ENCODE measurements at places on chromosomes 4 and X.
A peak's percentile ranks its signal among the peaks of the same experiment; 100 is the strongest.

DNA sequence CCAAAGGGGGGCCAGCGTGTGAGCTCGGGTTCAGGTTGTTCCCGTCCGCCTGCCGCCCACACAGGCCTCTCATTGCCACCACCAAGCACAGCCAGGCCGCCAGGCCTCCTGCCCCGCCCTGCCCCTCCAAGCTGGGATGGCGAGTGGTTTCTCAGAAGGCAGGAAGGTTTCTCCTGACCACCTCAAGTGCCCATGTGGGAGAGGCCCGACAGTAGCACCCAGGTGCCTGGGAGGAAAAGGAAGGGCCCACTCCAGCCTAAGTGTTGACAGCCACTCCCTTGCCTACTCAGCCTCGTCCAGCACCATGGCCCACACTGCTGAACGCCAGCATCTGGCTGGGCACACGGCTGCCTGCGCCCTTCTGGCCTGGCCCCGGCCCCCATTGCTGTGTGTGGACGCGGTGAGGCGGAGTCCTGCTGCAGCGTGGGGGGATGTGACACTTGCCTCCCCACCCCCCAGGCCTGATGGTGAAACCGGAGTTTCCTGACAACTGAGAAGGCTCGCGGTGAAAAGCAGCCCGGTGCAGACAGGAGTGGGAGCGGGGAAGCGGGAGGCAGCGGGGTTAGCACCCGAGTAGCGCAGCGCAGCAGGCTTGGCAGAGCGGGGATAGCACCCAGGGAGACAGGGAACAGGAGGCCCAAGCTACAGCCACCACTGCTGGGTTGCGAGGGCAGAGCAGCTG is 19.2 kb downstream of the FLNA start:
- DNase-seq, result no peak

- no peak for DNase-seq
Measured at GRCh38 chrX:71095981-71096759, 519 bp downstream of the FOXO4 start.

DNA sequence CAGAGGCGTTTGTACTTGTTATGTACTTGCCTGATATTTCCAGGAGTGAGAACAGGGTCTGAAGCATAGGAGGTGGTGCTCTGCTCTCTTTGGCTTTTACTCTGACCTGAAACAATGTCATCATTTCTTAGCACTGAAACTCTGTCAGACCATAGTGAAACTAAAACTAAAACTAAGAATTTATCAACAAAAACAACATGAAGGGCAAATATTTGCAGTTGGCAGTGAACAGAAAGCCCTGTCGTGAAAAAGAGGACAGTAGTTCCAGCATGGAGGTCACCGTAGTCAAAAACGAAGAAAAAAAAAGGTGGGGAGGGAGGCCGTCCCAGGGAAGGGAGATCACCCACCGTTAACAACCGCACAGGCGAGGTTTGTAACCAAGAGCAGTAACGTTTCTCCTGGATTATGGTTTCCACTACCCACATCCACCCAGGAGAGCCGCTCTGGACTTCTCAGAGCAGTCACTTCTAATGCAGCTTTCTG is 97.5 kb downstream of the ANK2 start:
- no peak for DNase-seq

GRCh38 chrX:2577844-2578466 is 77.2 kb upstream of the DHRSX start:
- peak; percentile 81 for DNase-seq

DNA sequence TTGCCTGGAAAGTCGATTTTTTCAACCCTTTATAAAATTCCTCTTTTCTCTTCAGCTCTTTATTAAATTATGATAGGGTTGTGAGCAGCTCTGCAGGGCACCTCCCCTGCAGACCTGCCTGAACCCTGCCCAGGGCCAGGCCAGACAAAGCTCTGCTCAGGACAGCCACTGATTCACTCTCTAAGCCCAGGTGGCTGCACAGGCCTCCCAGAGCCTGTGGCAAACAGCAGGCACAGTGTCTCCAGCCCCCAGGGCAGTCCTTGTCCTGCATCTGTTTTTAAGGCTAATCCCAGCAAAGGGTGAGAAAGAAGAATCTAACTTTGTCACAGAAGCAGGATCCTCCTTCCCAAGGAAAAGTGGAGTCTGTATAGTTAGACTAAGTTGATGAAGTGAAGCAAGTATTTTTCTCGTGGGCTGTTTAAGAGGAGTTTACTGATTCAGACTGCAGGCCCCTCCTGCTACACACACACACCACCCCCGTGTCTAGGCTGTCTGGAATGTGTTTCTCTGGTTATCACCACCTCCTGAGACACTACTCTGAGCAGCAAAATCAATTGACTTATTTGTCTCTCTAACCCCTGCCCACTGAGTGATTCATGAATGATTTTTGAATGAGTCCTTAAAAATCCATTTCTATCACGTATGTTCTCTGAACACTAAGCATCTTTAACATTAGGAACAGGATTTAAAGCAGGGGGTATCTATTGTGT is 101.7 kb downstream of the CHIC2 start:
- no peak for DNase-seq

DNA sequence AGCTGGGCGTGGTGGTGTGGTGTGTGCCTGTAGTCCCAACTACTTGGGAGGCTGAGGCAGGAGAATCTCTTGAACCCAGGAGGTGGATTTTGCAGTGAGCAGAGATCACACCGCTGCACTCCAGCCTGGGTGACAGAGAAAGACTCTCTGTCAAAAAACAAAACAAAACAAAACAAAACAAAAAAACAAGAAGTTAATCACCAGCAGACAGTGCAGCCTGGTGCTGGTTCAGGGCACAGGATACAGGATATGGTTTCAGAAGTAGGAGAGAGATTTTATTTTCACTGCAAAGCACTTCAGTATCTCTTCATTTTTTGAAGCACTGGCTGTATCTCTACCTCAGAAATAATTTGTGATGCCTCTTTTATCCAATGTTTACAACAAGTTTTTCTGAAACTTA is 1222.9 kb upstream of the PRKX start:
- no peak for DNase-seq

Data from smooth muscle cell of the brain vasculature (primary cell).